Peyer's patch (tissue), 4 donors: ENCODE measurements at places on chromosomes 2 and 18.

- DNase-seq: no peak
Measured at GRCh38 chr2:40455661-40456060, 3.8 kb upstream of the SLC8A1 start.

DNA sequence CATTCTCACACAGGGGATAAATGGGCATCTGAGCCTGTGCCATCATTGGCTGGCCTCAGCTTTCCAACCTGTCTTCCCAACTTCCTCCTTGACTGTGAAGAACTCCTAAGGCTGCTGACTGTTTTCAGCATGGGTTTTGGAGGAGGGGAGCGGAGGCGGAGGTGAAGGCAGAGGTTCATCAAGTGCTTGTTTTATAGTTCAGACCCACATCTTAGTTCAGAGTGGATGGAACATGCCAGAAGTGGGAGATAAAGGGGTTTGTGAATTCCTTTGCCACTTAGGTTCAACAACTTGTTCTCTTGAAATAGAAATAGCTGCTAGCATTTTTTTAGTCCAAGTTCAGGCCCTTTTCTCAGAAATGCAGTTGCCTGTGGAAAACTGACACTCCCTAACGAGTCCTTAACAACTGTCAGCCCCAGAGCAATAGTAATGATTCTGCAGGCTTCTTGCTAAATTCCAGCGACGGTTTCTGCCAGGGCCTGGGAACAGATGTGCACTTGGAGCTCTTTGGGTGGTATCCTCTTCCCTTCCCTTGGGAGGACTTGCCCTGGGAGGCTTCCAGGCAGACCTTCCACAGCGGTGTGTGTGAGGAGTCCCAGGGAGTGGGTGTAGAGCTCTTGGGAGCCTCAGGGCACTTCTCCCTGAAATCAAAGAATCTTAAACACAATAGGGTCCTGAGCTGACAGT, 30.1 kb upstream of the ITGA6 start:
- DNase-seq: no peak

DNA sequence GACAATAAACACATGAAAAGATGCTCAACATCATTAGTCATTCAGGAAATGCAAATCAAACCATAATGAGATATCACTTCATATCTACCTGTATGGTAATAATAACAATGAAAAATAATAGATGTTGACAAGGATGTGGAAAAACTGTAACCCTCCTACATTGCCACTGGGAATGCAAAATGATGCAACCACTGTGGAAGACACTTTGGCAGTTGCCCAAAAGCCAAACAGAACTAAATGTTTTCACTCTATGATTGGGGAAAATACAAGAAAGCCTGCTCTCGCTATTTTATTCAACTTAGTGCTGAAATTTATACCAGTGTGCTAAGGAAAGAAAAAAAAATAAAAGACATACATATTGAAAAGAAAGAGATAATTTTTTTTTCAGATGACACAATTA, 934.5 kb downstream of the CNTNAP5 start:
- DNase-seq: no peak

DNA sequence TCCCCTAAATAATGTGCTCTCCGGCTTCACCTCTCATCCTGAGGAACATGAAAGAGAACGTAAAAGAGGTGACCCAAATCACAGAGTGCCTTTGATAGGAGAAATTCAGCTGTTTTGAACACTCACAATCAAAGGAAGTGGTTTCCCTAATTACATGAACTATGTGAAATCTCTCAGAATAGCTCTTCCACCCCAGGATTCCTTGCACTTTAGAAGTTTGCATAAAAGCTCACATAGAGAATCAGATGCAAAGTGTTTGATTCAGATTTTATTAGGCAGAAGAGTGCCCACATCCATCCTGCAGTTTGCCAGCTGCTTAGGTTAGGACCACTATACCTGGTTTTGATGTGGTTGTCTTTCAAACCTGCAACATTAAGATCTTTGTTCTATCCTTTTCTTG, 61.0 kb downstream of the MAP3K20 start:
- no peak for DNase-seq

DNA sequence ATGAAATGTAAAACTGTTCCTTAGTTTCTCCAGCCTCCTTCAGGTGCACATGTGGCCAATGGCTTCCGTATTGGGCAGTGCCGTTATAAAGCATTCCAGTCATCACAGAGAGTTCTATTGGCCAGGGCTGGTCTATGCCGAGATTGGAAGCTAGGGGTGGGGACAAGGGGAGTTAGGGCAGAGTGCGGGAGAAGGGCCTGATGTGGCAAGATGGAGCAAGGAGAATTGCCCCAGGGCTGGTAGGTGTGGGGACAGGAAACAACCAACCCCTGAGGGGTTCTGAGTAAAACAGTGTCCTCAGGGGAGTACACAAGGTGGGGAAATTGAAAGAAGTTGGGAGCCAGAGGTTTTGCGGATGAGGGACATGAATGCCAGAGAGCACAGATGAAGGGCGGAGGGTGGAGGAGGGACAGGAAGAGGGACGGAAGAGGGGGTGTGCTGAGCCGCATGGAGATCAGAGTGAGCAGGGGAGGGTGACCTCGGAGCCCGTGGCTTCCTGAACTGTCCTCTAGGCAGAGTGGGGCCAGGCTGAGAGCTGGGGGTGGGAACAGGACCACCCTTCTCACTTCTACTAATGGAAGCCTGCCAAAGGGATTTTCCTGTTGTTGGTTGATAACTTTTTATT, 9.1 kb upstream of the ATP6V1C2 start:
- no peak for DNase-seq

DNA sequence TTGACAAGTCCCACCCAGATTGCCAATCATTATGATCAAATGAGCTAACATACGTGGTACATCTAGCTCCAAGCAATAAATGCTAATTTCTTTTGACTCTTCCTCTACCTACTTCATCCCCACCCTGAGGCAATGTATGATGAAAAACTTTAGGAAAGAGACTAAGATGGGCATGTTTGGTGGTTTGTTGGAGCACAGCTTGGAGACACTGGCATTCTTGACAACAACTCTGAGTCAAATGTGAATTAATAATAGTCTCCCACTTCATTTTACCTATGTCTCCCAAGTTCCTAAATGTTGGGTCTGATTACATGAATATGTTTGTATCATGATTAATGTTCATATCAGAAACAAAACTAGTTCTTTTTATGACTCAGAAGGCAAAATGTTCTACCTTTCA, 36.6 kb downstream of the EXOC6B start:
- no peak for DNase-seq

- no peak for DNase-seq
Measured at GRCh38 chr18:75527848-75528685, 100.6 kb upstream of the SMIM21 start.

DNA sequence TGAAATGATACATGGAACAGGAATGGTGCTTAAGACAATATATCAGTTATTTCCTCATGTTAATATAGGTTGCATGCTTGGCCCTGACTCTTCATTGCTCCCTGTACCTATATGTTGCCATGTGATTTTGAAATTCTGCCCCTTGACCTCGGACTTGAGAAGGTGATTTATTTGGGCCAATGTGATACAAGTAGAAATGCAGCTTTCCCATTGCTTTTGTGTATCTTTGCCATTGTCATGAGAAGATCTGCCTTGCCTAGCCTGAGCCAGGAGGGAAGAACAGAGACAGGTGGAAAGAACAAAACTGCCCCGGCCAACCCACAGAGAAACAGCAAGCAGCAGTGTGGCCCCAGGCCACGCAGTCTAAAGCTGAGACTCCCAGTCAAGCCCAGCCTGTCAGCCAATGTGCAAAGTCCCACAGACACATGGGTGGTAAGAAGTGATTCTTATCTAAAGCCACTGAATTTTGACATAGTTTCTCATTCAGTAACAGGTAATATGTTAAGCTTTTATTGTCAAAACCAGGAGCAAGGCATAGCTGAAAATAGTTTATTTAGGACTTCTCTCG, 245.7 kb upstream of the RND3 start:
- DNase-seq: no peak

GRCh38 chr2:18171191-18172139, 293.0 kb downstream of the KCNS3 start:
- no peak for DNase-seq

DNA sequence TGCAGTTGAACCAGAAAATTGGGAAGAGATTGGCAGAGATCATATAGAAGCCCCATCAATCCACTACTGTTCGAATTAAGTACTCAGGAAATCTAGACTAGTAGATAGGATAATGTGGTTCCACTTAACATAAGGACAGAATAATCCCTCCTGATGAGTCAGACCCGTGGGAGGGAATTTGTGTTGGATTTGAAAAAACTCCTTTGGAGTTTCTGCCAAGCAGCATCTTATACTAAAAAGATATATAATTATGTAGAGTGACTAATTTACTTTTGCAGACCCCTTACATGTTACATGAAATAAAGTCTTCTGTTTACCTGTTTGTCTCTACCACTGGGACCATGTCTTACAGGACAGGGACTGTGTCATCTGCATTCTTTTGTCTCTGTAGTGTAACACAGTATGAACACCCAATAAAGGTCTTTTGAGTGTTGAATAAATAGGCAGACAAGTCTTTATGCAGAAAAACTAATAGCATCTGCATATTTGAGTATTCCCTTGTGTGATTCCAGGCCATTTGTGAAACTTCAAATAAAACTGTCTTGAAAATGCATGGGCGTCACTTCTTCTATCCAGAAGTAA, 122.6 kb upstream of the DNAJC10 start:
- DNase-seq: no peak

DNA sequence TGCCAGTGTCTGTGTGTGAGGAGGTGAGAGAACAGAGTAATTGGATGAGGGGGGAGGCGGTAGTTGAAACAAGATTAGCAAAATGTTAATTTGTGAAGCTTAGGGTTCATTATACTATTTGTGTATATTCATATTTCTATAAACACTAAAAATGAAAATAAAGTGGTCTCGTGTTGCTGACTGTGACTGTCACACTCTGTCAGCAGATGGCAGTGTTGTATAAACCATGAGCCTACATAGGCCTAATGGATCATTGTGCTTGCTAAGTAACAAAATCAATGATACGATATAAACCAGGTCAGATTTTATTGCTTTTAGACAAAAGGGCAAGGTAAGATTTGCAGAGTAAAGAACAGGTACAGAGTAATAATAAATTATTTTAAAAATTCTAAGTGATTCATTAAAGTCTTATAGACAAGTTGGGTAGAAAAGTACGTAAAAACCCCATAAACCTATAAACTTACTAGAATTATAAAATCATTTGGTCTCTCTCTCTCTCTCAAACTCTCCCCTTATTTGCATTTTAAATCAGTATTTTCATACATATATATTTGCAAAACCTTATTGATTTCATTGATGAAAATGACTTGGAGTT, 182.7 kb downstream of the RPIA start:
- DNase-seq: no peak

- no peak for DNase-seq
Measured at GRCh38 chr2:14081521-14081920, 551.0 kb upstream of the LRATD1 start.

DNA sequence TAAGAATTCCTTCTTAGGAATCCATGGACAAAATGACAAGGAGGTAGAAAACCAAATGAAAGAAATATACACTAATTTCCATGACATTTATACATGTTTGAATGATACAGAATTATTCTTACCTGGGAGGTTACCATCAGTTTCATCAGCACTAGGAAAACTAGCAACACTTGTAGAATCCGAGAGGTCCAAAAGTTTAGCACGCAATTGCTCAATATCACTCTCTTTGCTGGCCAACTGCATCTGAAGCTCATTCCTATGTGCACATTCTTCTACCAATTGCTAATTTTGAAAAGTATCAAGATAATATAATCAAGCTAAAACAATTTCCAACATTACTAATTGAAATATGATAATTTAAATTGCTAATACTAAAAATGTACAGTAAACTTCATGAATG, 144.8 kb downstream of the ROCK1 start:
- no peak for DNase-seq

- DNase-seq: no peak
Measured at GRCh38 chr2:174035981-174036742, 71.0 kb upstream of the SP3 start.

DNA sequence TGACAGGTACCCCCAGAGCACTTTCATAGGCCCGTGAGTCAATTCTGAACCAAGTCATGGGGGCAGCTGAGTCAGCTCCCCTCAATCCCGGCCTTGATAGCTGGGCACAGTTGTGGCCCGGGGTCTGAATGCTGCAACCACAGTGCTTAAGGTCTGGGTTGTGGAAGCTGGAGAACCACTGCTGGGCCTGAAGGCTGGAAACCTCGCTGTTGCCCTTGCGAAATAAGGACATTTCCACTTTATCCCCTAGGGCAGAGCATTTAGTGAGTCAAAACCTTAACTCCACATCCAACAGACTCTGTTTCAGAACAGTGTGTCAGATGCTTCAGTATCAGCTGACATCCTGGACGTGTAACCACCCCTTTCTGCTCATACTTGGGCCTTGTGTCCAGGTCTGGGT, 58.6 kb downstream of the SP110 start:
- DNase-seq: no peak

DNA sequence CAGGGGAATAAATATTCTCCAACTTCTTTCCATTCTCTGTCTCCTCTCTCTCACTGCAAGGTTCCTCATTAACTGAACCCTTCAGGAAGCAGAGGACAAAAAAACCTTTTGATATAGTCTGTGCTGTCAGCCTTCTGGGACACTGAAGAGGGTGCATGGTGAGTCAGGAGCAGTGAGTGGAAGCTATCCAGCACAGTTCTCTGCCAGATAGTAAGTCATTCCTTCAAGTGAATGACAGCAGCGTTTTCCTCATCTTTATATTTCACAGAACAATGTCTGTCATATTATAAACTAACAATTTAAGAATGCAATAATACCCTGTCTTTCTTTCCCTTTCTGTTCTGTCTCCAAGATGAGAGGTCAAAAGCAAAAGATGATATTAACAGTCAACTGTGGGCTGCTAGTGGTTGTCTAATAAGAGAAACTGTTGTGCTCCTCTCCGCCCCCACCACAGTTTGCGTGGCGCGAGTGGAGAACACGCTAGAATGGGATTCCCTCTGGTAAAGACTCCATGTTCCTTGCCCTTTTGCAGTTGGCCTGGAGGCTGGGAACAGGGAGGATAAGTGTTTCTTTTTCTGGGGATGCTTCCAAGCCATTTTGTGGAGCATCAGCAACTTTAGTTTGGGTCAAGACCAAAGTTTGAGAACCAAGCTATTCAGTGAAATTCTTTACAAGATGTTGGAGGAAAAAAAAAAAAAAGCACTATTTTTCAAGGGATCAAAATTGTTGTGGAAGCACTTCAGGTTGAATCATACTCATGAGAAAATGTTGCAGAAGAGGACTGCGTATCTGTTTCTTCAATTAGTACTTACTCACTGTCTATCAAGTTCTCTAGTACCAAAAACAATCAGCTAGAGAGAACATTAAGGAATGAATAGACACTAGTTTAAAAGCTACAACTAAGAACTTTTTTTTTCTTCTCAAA, 430.2 kb downstream of the SETBP1 start:
- no peak for DNase-seq

DNA sequence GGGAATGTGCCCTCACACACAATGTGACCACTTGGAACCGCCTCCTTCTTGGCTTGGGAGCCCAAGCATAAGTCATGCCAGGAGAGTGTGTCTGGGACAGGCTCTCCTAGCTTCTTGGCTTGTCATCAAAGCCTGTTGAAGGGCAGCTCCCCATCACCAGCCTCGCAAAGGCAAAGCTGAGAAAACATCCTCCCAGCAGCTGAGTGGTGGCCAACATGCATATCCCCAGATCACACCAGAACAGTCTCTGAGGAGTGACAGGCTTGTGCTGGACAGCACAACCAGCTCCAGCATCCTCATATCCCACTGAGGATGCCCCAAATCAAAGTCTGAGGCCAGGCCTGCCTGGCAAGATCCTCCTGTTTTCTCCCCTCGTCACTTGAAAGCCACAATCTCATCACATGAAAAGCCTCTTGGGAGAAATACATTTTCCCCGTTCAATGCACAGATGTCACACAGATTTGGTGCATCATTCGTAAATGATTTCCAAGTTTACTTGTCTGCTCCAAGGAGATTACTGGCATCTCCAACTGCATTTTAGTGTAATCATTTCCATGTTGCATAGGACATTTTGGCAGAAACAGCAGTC, 269.3 kb downstream of the TTC32 start:
- DNase-seq: no peak

- DNase-seq: no peak
Measured at GRCh38 chr2:72004976-72005375, 142.7 kb downstream of the CYP26B1 start.
